Smooth muscle cell of trachea (primary cell): ENCODE measurements at places on chromosomes 4 and X. TPM values are rescaled to one million over a fixed set of nuclear protein-coding genes. Genes with fewer than 3 reads are reported as not detected.

Gene PDZD4
- total RNA-seq = 0.15 and 0.33 TPM in 2 replicates

Gene PPM1K
- 17.5 and 23.0 TPM in 2 replicates for total RNA-seq

Gene CHRDL1
- 0.99 and 3.2 TPM in 2 replicates for total RNA-seq

Gene MAGEA8
- not detected in 2 replicates for total RNA-seq

Gene JADE3
- total RNA-seq = 4.4 and 4.5 TPM in 2 replicates

Gene RAB41
- total RNA-seq = not detected in 2 replicates

Gene GPR78
- 0.33 TPM in 1 of 2 replicates, not detected in the other for total RNA-seq

Gene GRSF1
- total RNA-seq = 66.0 and 90.8 TPM in 2 replicates

Gene SPANXD
- total RNA-seq = not detected in 2 replicates

Gene NDST3
- total RNA-seq = not detected in 2 replicates

Gene TRIM61
- total RNA-seq = 2.3 and 5.0 TPM in 2 replicates

Gene PCSK1N
- total RNA-seq = 0.33 TPM in 1 of 2 replicates, not detected in the other

Gene WNK3
- 0.15 and 0.17 TPM in 2 replicates for total RNA-seq
